ENCODE measurements at places on chromosomes 13 and 19. TPM values are rescaled to one million over a fixed set of nuclear protein-coding genes. Genes with fewer than 3 reads are reported as not detected.

DNA sequence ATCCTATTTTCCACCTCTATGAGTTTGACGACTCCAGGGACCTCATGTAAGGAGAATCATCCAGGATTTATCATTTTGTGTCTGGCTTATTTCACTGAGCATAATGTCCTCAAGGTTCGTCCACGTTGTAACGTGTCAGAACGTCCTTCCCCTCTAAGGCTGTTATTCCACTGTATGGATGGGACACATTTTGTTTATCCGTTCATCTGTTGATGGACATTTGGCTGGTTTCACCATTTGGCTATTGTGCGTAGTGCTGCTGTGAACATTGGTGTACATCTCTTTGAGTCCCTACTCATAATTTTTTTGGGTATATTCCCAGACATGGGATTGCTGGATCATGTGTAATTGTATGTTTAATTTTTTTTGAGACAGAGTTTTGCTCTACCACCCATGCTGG lies 21.5 kb downstream of the CRTC1 start:
- no peak for DNase-seq

GRCh38 chr13:58119351-58119750 lies 487.8 kb downstream of the PCDH17 start:
- no peak for DNase-seq

DNA sequence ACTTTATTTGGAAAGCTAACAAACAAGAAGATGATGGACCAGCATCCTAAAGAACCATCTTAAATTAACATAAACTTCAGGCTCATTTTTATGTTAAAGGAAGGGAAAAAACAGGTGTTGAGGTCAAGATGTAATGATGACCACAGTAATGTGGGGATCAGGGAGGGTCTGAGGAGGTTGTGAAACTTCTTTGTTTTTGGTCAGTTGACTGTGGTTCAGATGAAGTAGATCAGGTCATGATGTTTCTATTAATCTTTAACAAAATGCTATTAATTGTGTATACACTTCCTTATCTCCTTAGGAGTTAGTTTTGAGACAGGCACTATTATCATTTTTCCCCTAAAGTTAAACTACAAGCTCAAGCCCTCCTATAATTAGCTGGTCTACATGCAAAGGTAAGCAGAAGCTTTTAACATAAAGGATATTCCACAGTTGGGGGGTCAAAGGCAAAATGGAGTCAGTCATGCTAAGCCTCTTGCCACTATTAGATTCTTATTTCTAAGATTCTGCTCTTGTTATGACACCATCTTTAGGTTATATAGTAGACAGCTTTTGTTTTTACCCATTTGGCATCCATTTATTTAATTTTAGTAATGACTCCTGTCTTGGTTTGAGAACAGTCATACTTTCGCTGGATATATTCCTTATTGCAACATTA lies 800.1 kb upstream of the PCDH9 start:
- DNase-seq: no peak

DNA sequence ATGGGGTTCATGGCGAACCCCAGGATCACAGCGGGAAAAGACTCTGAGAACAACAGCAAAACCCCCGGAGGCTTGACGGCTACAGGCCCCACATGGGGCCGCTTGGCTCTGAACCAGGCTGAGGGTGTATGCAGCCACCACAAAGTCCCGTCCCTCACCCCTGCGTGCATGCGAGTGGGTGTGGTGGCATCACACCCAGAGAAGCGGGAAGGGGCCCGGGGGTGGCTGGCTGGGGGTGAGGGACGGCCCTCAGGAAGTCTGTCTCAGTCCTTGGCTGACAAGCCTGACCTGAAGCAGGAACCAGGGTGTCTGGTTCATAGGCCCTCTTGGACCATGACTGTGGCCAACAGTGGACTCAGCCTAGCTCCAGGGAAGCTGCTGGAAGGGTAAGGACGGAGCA lies 34.2 kb downstream of the CEBPG start:
- no peak for DNase-seq

- no peak for DNase-seq
Measured at GRCh38 chr19:18951721-18952281, 10.8 kb upstream of the HOMER3 start.

The F10 gene
- total RNA-seq: not detected

DNA sequence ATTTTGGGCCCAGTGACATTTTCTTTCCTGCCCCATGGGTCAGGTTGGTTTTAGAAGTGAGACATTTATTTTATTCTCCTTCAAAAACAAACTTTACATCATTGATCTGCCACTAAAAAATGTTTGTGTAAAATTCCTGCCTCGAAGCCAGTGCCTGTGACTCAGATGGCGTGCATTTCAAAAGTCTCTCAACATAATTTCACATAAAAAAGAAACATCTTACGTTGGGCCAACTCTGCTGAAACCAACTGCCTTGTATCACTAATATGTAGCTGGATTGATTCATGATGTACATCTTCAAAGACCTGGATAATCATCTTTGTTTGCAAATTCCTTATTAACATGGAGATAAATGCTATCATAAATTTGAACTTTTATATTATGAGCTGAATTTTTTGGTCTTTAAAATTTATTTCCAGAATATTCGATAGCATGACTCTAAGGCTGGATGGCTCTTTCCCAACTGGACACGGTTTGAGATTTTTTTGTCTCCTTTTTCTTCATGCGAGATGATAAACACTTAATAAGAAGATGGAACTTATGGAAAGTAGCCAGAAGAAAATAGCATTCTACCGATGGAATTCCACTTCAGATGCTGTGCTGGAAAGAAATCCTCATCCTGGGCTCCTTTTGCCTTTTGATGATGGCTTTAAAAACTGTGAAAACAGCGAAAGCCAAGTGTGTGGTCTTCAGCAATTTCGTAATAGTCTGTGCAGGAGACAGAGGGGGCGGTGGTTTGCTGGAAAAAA lies 420.5 kb downstream of the FGF9 start:
- DNase-seq: no peak

The PRTN3 gene
- total RNA-seq: not detected

GRCh38 chr13:110137680-110138009 lies 169.3 kb downstream of the COL4A1 start:
- DNase-seq: no peak

GRCh38 chr13:101640788-101641400 lies 188.4 kb downstream of the ITGBL1 start:
- DNase-seq: no peak
